Endodermal cell (in vitro differentiated cells): ENCODE measurements at places on chromosomes 16 and 17. TPM values are rescaled to one million over a fixed set of nuclear protein-coding genes. Genes with fewer than 3 reads are reported as not detected.

DNA sequence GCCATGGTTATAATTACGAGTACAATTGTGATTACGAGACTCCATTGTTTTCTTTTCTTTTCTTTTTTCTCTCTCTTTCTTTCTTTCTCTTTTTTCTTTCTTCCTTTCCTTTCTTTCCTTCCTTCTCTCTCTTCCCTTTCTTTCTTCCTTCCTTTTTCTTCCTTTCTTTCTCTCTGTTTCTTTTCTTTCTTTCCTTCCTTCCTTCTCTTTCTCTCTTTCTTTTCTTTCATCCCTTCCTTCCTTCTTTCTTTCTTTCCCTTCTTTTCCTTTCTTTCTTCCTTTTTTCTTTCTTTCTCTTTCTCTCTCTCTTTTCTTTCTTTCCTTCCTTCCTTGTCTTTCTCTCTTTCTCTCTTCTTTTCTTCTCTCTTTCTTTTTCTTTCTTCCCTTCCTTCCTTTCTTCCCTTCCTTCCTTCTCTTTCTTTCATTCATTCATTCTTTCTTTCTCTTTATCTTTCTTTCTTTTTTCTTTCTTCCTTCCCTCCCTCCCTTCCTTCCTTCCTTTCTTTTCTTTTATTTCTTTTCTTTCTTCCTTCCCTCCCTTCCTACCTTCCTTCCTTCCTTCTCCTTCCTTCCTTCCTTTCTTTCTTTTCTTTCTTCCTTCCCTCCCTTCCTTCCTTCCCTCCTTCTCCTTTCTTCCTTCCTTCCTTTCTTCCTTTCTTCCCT lies 14.1 kb upstream of the NTN1 start:
- no peak for DNase-seq

Gene RPS6KB1
- total RNA-seq, result 23.5 to 33.6 TPM (median 31.5 TPM) in 3 replicates

DNA sequence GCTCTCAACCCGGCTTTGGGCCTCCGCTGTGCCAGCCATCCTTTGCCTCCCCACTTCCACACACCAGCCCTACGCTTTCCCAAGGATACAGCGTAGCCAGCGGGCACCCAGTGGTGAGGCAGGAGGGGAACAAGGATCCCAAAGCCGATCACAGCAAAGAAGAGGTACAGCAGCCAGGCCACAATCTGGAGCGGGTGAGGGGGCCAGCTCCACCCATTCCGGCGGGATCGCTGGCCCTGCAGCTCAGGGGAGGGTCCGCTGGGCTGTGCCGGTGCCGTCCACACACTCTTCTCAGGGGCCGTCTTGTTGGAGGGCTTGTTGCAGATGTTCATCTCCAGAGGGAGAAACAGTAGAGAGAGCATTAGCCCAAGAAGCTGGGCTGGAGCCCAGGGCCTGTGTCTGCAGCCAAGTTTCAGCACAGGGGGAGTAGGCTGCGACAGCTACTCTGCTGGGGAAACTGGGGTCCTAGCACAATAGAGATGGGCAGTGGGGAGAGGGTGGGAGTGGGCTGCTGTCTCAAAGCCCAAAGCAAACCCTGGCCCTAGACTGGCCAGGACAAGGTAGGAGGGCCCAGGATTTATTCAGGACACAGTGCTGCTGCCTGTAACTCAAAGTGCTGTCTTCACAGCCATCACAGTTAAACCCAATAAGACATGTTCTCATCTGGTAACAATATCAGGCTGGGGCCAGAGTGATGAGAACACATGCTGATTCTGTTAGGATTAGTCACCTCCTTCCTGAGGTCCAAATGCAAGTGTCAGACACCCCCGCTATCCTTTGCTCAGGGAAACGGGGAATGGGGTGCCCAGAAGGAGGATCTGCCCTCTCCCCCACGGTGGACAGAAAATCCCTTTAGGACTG lies 9.9 kb downstream of the ZDHHC1 start:
- DNase-seq, result no peak

DNA sequence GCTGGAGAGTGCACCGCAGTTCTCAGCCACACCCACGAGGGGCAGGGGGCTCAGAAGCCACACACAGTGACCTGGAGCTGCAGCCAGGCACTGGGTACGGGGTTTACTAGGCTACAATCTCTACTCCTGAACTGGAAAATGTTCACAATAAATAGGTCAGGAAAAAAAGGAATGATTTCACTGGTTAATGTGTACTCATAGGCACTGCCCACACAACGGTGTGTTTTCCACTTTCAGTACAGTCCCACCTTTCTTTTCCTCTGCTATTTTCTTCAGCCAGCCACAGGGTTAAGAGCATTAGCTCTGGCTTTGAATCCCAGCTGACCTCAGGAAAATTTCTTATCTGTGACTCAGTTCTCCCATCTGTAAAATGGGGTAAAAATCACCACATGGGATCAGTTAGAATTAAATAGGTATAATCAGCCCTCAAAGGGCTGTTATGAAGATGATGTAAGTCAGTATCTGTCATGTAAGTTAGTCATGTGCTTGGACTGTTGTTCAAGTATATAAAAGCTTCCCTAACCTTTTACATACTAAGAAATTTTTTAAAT lies 35.7 kb downstream of the ZCCHC14 start:
- no peak for DNase-seq

Gene C16orf86
- 2.9 to 5.3 TPM (median 4.7 TPM) in 3 replicates for total RNA-seq

GRCh38 chr16:86085795-86086194 lies 186.8 kb downstream of the IRF8 start:
- no peak for DNase-seq

Gene KRT33A
- total RNA-seq, result not detected in 2 replicates

DNA sequence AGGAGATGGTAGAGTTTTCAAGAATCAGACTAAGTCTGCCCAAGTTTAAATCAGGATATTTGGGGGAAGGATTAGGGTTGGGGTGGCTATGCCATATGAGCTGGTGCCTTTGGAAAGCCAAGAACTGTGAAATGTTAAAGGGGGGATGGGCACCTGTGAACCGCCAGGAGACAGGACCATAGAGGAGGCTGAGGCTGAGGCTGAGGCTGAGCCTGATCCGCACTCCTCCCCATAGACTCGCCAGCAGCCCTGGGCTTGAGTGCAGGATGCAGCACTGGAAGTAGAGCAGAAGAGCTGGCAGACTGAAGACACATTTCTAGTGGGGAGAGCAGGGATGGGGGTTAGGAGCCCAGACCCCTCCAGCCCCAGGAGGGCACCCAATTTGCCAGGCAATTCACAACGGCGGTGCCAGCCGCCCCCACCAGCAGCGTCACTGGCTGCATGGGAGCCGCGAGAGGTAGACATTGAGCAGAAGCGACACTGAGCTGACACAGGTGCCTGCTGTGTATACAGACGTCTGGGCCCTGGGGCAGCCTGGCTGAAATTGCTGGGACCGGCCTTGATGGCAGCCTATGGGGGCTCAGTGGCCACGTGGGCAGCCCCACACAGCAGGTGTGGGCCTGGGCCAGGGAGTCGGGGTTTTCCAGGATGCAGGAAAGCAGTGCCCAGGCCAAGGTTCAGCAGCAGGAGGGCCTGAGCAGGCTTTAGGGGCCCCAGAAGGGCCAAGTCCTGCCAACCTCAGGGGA lies 9.2 kb downstream of the PIMREG start:
- DNase-seq, result no peak

DNA sequence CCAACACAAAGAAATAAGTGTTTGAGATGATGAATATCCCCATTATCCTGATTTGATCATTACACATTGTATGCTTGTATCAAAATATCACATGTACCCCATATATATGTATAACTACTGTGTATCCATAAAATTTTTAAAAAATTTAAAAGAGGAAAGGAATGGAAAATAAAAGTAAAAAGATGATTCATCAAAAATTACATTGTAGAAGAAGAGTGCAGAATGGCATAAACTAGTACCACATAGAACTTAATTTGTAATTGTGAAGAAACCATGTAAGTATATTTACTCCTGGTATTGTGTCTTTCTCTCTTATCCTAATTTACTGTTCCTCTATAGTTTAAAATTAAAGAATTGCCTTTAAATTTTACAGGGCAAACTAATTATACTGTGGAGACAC lies 11.5 kb upstream of the KRT10 start:
- no peak for DNase-seq

DNA sequence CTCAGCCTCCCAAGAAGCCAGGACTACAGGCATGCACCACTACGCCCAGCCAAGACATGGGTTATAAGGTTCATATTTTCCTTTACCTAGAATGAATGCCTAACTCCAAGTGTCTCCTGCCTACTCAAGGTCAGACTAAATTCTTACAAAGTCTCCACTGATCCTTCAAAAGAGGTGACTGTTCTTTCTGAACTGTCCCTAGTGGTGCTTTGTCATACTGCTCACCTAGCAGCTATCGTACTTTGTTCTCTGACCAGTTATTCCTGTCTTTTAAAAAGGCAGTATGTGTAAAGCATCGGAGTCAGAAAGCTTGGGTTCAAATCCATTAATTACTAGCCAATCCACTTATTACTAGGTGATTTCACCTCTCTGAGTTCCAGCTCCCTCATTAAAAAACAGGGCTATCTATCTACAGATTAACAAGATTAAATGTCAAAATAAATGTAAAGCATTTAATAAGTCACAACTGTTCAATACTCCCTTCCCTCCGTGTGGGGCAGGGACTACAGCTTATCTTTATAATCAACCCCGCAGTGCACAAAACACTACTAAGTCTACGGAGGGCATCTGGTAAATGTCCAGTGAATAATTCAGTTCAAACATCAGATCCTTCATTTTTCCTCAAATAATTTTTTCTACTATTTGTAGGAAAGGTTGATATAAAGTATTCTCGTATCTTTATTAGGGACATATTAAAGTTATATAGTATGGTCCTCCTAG lies 20.0 kb upstream of the ITGA2B start:
- no peak for DNase-seq

- peak; percentile 45 for DNase-seq
Observed at GRCh38 chr17:79627766-79628690, 17.2 kb upstream of the RBFOX3 start.

DNA sequence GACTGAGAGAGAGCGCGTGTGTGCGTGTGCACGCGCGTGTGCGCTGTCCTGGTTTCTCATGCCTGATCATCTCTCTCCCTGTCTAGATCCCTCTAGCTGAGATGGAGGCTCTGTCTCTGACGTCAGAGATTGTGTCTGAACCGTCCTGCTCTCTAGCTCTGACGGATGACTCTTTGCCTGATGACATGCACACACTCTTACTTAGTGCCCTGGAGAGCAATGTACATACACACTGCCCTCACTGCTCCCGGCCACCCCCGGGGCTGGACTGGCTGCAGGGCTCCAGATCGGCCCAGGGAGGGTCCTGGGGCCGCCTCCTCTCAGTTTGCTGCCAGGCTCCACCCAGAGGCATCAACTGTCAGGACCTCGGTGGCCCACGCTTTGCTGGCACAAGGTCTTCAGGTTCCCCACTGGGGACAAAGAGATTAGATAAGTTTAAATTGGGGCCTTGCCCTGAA lies 13.1 kb upstream of the ABCC3 start:
- DNase-seq, result no peak

Gene RSKR
- total RNA-seq, result 21.3 and 27.6 TPM in 2 replicates

GRCh38 chr16:64297863-64298600 lies 823.8 kb downstream of the CDH11 start:
- no peak for DNase-seq
